Uterine smooth muscle cell (primary cell): ENCODE measurements at places on chromosomes 2 and 18. TPM values are rescaled to one million over a fixed set of nuclear protein-coding genes. Genes with fewer than 3 reads are reported as not detected.

The RUFY4 gene
- total RNA-seq, result not detected in 2 replicates

The RGPD3 gene
- total RNA-seq, result 0.33 and 0.37 TPM in 2 replicates

The RAB11FIP5 gene
- total RNA-seq, result 42.9 and 48.5 TPM in 2 replicates

The NT5DC4 gene
- 0.11 TPM in 1 of 2 replicates, not detected in the other for total RNA-seq

The UBR3 gene
- total RNA-seq, result 51.0 and 54.5 TPM in 2 replicates

The SLC19A3 gene
- under 0.01 TPM in 2 replicates for total RNA-seq
